HepG2 (cell line): ENCODE measurements at places on chromosomes 1 and 21.

DNA sequence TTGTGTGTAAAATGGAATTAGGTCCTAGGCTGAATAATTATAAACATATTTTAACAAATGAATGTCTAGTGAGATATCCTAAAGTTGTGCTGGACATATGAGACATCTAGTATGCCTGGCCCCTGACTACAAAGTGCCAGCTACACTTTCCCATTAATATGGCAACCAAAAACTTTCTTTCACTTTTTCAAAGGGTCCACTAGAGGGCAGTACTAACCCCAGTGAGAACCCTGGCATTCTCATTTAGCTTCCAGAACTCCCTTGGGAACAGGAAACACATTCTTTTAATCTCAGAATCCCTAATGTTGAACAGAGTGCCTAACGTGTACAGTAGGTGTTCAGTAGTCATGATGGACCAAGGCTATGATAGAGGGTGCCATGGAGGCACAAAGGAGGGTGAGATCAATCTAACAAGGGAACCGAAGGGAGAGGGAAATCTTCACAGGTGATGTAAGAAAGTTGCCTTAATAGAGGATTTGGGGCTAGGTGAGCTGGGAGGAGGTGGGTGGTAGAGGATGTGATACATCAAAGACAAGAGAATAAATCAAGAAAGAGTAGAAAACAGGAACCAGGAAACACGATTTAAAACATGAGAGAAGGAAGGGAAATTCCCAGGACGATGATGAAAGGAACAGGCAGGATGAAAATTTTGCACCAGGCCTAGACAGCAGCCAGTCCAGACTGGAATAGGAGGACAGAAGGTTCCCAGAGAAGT, 41.6 kb downstream of the NSL1 start:
- peak; percentile 55 for DNase-seq

DNA sequence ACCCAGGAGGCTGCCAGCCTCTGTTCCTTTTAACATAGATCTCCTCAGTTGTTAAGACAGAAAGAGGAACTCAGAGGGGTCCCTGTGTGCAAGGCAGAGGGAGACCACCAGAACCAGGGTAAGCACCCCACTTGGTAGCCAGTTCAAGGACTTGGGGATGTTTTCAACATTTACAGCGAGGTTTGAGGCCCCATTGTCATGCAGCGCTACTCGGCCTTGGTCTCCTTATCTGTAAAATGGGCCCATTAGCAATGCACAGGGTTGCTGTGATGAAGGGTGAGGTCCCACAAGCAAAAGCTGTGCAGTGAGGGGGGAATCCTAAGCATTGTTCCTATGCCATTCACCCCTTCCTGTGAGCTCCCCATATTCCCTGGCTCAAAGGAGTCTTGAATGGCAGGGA, 4.2 kb downstream of the SIM2 start:
- no peak for DNase-seq

DNA sequence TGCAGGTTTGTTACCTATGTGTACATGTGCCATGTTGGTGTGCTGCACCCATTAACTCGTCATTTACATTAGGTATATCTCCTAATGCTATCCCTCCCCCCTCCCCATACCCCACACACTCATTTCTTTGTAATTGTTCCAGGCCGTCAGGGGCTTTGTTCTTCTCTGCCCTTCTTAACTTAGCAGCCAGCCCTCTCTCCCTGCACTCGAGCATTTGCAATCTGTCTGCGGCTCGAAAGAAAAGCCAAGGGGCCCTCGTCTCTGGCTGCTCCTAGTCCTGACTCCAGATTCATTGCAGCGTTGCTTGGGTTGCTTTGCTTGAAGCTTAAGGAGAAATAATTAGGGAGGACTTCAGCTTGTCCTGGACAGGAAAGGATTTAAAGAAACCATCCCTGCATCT, 85.7 kb downstream of the ATP1A1 start:
- DNase-seq, result no peak

GRCh38 chr1:2212532-2213491, 15.3 kb upstream of the SKI start:
- peak; percentile 50 for DNase-seq

- no peak for DNase-seq
Observed at GRCh38 chr21:35006248-35006647, 42.9 kb downstream of the RUNX1 start.

- DNase-seq, result no peak
Observed at GRCh38 chr1:1359308-1359663, 931 bp upstream of the MXRA8 start.

GRCh38 chr1:33342041-33342723, 21.3 kb upstream of the A3GALT2 start:
- peak; percentile 97 for DNase-seq

DNA sequence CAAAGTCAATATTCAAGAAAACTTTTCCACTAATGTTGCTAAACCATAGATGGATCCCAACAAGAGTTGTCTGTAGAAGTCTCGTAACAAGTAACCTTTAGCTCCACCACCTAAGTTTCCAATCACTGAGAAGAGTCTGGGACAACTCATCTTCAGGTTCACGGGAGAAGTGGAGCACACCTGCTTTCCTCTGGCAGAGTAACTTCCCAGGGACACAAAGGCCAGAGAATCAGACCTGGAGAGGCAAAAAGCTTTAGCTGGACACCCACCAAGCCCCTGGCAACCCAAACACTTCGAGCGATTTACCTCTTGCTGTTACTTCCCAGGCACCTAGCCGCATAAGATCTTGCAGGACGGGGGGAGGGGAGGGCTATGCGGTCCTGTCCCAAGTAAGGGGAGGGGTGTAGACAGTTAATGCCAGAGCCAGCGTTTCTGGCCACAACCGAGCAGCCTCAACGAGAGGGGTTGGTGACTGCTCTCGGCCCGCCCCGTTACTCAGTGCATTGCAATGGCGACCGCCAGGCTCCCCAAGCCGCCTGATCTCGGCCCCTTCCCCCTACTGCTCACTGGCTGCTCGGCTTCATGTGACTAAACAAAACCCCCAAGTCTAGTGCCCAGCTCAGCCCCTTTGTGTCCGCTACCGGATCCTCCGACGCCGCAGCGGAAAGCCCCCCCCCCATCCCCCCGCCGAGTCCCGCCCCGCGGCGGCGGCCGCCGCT, 709 bp downstream of the ZNF644 start:
- peak; percentile 78 for DNase-seq

DNA sequence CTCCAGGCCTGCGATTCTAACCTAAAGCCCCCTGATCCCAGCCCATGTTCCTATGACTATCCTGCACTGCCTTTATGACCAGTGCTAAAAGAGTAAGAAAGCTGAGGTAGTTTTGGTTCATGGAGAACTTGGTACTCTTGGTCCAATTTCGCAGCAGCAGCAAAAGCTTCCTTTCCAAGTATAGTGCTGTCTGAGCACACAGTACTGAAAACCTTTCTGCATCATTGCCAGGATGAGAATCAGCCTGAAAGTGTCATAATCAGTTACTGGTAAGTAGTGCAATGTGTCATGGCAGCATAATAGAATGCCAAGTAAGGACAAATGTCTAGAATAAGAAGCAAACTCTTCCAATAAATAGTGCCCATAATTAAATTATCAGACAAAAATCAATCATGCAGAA, 889.6 kb upstream of the ADGRL4 start:
- DNase-seq, result no peak

DNA sequence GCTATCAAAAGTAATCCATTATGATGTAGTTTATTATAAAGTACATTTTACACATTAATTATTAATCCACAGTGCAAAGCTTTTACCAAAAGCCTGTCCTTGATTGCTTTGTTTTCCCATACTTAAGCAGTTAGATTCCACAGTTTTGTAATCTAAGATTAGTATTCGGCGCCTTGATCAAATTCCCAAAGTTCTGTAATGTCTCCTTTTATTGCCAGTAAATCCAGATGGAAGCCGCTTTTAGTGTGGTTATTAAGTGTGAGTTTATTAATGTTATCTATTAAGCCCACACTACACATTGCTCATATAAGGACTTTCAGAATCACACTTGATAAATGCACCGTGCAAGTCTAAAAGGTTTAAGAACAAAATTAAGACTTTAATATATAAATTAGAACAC, 199.2 kb upstream of the PKN2 start:
- no peak for DNase-seq

DNA sequence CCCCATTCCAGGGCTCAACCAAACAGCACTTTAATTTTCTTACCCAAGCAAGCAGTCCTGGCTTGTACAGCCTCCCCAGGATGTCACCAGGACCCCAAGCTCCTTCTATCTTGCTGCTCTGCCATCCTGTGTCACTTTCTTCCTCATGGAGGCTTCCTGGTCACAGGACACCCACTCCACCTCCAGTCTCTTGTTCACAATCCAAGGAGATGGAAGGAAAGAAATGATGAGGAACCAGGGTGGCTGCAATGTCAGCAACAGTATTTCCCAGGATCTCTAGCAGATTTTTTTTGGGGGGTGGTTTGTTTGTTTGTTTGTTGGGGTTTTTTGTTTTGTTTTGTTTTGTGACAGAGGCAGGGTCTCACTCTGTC, 58.9 kb downstream of the RIPK4 start:
- no peak for DNase-seq

GRCh38 chr1:162328512-162328911, 48.1 kb downstream of the SPATA46 start:
- no peak for DNase-seq

- no peak for DNase-seq
Observed at GRCh38 chr1:150516050-150516591, 569 bp downstream of the FALEC start.

DNA sequence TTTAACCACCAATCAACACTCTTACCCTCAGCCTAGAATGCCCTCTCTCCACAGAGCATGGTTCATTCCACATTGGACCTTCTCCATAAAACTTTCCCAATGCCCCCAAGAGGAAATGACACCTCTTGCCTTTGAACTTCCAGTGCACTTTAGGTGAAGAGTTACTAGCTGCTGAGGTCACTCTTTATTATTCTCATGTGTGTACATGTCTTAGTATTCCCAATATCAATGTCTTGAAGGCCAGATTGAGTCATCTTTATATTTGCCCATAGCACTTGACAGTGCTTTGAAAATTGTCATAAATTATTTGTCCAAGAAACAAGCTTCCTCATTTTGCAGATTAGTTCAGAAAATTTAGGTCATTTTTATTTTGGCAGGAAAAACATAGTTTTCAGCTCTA, 8.1 kb upstream of the DNASE2B start:
- no peak for DNase-seq

GRCh38 chr1:43565600-43566360, 35.1 kb downstream of the PTPRF start:
- no peak for DNase-seq

GRCh38 chr21:17640821-17641220, 28.1 kb upstream of the BTG3 start:
- DNase-seq, result peak; percentile 5

GRCh38 chr1:168210312-168210711, 15.5 kb upstream of the SFT2D2 start:
- peak; percentile 29 for DNase-seq

DNA sequence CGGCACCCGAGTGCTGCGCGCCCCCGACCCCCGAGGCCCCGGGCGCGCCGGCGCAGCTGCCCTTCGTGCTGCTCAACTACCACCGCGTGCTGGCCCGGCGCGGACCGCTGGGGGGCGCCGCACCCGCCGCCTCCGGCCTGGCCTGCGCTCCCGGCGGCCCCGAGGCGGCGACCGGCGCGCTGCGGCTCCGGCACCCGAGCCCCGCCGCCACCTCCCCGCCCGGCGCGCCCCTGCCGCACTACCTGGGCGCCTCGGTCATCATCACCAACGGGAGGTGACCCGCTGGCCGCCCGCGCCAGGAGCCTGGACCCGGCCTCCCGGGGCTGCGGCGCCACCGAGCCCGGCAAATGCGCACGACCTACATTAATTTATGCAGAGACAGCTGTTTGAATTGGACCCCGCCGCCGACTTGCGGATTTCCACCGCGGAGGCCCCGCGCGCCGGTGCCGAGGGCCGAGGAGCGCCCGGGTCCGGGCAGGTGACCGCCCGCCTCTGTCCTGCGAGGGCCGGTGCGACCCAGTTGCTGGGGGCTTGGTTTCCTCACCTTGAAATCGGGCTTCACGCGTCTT, 49.0 kb downstream of the SIM2 start:
- DNase-seq, result peak; percentile 23

DNA sequence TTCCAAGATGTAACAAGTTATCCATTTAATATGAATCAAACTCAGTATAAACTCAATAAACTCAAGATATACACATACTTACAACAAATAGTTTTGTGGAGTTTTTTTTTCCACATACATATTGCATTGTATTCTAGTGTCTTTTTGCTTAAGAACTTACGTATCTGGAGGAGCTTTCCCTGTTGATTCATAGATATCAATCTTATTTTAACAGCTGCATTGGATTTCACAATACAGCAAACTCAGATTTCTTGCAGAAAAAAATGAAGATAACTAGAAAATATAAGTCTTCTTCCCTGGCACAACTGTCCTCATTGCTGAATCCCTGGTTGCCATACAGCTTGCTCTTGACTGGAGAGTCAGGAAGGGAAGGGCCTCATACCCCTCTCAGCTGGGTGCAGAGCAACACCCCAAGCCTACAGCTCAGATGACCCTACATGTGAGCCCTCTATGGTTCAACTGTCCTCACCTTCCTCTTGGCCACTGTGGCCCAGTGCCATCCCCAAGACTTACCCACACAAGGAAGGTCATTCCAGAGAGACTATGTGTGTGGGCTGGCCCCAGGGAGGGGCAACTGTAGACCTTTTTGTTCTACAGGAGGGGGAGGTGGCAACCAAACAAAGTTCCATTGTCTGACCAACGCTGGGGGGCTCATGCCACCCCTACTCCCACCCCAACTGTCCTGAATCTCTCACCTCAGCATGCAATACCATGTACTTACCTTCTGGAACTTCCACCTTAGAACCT, 1.7 kb downstream of the MPZ start:
- DNase-seq, result no peak

GRCh38 chr1:19980314-19980713, 896 bp upstream of the PLA2G2A start:
- peak; percentile 19 for DNase-seq

DNA sequence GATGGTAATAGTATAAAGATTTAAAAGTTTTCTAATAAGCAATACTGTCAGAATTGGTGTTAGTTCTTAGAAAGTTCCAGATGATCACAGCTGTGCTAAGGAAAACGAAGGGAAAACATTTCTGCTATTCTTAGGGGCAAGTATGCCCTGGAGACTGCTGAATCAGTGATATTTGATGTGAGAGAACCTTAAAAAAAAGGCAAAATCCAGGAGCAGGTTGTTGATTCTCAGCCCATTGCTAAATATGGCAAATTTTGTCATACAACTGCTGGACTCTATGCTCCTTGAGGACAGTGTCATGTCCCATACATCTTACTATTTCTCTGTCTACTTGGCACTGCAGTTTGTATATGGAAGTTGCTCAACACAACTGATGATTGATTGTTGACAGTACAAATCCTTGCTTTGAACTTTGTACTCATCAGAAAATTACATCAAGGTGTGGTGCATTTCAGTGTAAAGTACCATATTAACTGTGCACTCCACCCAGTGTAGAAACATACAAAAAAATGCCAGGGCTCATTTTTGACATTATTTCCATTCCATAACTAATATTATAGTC, 10.9 kb downstream of the CRCT1 start:
- peak; percentile 27 for DNase-seq

GRCh38 chr1:222843469-222844410, 28.9 kb downstream of the DISP1 start:
- DNase-seq, result no peak

GRCh38 chr1:145935708-145936107, 8.4 kb upstream of the RBM8A start:
- DNase-seq, result no peak
